ENCODE measurements at places on chromosomes 12 and 14.

DNA sequence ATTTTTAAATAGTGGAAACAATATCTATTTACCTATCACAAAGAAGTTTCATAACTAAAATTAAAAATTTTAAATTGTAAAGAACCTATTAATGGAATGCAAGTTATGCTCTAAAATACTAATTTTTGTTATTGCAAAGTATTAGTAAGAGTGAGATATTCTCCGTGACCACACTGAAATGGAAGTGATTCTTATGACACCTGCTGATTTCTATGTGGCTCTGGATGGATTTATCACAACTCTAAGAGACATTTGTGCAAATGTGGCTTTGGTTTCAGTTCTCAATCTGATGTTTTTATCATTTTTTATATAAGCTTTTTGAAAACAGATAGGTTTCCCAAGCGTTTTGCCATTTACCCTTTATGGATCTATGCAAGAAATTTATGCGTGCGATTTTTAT lies 497.8 kb downstream of the NAV3 start:
- DNase-seq, result no peak

GRCh38 chr12:95574799-95575452 lies 23.6 kb upstream of the USP44 start:
- no peak for DNase-seq

GRCh38 chr12:75774261-75775052 lies 257.1 kb downstream of the PHLDA1 start:
- no peak for DNase-seq

DNA sequence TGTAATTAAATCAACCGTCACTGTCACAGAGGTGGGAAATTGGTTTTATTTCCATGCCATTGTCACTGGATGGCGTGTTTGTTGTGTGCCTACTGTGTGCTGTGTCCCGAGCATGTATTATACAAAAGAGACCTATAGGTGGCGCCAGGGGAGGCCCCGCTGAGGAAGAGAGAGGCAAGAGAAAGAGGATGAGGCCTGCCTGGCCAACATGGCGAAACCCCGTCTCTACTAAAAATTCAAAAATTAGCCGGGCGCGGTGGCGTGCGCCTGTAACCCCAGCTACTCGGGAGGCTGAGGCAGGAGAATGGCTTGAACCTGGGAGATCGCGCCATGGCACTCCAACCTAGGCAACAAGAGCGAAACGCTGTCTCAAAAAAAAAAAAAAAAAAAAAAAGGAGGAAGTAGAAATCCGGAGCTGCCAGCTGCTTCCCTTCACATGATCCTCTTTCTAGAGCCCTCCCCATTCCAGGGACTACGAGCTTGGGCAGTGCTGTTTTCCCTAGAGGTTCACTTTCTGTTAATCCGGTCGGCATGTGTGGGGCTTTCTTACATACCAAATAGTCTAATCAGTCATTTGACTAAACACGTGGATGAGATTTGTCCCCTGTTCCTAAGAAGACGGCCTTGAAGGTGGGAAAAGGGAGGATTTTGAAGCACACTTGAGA lies 6.4 kb upstream of the CCDC175 start:
- no peak for DNase-seq

GRCh38 chr12:48110691-48111311 lies 4.9 kb upstream of the SENP1 start:
- no peak for DNase-seq

GRCh38 chr14:67984274-67984673 lies 164.7 kb downstream of the RAD51B start:
- DNase-seq, result no peak

DNA sequence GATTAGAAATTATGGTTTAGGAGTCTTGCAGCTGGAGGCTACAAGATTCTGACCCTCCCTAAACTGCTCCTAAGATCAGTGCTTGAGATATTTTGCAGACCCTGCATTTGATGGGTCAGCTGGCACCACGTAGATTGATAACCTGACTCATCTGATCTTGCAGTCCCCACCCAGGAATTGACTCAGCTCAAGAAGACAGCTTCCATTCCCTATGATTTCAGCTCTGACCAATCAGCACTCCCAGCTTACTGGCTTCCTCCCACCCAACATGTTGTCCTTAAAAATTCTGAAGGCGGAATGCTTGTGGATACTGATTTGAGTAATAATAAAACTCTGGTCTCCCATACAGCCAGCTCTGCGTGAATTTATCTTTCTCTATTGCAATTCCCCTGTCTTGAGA lies 23.2 kb upstream of the MTHFD1 start:
- DNase-seq, result no peak

GRCh38 chr12:109870648-109871047 lies 9.7 kb downstream of the GLTP start:
- no peak for DNase-seq

- no peak for DNase-seq
Measured at GRCh38 chr12:111720457-111720856, 34.6 kb downstream of the ACAD10 start.

- no peak for DNase-seq
Measured at GRCh38 chr12:23217158-23217557, 592.2 kb downstream of the ETNK1 start.

DNA sequence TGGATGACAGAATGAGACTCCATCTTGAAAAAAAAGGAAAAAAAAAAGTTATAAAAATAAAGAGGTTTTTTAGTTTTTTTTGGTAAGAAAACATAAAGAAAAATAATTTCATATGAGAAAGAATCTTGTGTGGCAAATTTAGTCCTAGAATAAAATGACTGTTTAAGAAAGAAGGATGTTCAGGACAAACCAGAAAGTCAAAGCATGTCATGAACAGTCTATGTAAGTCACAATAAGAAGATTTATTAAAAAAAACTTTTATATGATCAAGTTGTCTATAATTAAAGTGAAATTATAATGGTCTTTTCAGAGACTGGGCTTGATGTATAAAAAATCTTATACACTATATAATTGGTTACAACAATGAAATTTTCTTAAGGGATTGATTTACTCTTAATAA lies 68.1 kb upstream of the HECTD1 start:
- DNase-seq, result no peak

- no peak for DNase-seq
Measured at GRCh38 chr14:47389535-47389934, 285.9 kb downstream of the MDGA2 start.

GRCh38 chr12:123720141-123720814 lies 8.1 kb downstream of the ATP6V0A2 start:
- no peak for DNase-seq

DNA sequence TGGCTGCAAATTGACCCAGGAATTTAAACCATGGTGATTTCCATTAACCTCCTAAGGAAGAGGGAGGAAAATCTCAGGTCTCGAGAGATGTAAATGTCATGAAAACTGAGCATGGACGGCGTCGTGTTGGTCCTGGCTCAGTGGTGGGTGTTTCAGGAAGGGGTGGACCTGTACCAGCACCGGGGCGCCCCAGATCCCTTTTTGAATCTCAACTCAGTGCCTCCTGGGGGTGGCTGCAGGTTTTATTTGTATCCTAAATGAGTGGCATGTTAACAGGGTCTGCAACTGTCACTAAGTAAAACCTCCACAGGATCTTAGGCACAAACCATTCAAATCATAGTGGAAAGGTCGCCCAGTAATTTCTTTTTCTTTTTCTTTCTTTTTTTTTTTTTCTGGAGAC lies 101.3 kb downstream of the ASCL4 start:
- DNase-seq, result no peak

DNA sequence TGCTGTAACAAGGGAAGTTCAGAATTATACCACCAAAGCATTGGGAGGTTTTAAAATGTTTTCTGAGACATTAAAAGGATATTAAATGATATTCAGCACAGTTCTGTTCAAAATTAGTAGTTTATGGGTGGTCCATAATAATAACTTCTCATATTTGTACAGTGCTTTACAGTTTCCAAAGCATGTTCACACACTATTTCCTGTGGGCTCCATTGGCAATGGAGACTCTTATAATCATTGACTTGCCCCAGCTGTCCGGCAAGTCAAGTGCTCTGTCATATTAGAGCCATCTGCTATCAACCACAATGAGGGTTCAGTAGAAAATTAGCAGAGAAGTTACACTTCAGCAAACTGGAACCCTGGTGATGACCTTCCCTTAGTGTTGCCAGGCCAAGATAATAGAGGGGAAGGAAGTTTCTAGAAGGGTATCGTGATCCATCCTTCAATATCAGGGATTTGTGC lies 526.6 kb upstream of the CCDC196 start:
- DNase-seq, result no peak

GRCh38 chr14:101980251-101980650 lies 15.9 kb downstream of the DYNC1H1 start:
- no peak for DNase-seq

- no peak for DNase-seq
Measured at GRCh38 chr14:93997916-93998870, 1.1 kb downstream of the CCDC197 start.

DNA sequence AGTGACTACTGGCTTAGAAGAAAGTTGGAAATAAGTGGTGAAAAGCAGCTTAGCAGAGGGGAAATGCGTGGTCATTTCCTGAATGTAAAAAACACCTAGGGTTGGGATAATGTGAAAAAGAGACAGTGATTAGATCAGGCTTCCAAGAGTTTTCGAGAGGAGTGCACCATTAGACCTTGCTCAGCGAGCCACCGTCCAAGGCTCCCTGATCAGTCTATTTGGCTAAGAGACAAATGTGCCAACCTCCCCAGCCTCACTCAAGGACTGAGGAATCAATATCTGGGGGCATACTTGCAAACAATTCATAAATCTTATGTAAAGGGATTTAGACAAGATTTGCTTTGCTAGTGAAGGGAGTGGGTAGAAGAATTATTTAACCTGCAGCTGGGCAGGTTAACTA lies 594.5 kb downstream of the NRXN3 start:
- no peak for DNase-seq

DNA sequence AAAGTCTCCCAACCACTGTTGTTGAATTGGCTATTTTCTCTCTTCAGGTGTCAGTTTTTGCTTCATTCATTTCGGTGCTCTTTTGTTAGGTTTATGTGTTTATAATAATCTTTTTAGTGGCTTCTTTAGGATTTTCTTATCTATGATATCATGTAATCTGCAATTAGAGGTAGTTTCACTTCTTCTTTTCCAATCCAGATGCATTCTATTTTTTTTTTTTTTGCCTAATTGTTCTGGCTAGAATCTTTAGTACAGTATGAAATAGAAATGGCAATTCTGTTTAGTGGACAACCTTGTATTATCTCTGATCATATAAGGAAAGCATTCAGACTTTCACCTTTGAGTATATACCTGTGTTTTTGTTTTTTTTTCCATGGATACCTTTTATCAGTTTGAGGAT lies 17.4 kb downstream of the CNOT2 start:
- DNase-seq, result no peak

DNA sequence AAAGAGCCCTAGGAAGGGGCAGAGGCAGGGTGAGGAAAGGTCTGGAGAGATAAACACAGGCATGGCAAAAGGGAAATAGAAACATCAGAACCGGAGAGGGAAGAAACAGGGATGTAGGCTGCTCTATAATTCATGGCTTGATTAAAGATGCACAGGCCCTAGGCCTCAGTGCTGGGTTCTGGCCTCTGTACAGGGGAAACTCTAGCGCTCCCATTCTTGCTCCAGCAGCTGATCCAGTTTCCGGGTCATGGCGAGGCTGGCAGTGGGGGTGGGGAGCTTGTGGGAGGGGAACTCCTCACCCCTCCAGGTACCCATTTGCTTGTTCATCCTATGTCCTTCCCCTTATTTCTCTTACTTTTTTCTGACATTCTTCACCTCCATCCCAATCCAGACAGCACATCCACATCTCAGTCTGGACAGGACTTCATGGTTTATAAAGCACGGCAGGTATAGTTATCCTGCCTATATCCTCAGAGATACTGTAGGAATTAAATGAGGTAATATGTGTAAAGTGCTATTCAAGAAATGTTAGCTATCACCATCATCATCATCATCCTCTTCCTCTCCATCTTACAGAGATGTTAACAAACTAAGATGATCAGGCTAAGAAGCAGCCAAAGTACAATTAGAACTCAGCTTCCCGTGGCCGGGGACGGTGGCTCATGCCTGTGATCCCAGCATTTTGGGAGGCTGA lies 8.0 kb upstream of the GPR84 start:
- no peak for DNase-seq

DNA sequence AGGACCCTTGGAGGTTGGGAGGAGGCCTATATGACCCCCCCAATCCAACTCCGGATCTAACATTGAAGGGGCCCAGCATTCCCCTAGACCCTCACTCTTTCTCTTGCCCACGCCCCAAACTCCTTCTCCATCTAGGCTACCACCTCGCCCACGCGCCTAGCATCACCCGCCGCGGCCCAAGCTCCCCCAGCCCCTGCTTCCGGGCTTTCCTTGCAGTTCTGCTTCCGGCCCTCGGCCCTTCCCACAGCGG lies 445 bp downstream of the CERS5 start:
- DNase-seq, result no peak

GRCh38 chr12:26953447-26953846 lies 15.2 kb downstream of the FGFR1OP2 start:
- no peak for DNase-seq

GRCh38 chr14:101834800-101835547 lies 73.5 kb downstream of the PPP2R5C start:
- DNase-seq, result no peak

- DNase-seq, result no peak
Measured at GRCh38 chr14:98408024-98408555, 863.9 kb downstream of the BCL11B start.

- no peak for DNase-seq
Measured at GRCh38 chr12:100574187-100575074, 947 bp downstream of the GAS2L3 start.

DNA sequence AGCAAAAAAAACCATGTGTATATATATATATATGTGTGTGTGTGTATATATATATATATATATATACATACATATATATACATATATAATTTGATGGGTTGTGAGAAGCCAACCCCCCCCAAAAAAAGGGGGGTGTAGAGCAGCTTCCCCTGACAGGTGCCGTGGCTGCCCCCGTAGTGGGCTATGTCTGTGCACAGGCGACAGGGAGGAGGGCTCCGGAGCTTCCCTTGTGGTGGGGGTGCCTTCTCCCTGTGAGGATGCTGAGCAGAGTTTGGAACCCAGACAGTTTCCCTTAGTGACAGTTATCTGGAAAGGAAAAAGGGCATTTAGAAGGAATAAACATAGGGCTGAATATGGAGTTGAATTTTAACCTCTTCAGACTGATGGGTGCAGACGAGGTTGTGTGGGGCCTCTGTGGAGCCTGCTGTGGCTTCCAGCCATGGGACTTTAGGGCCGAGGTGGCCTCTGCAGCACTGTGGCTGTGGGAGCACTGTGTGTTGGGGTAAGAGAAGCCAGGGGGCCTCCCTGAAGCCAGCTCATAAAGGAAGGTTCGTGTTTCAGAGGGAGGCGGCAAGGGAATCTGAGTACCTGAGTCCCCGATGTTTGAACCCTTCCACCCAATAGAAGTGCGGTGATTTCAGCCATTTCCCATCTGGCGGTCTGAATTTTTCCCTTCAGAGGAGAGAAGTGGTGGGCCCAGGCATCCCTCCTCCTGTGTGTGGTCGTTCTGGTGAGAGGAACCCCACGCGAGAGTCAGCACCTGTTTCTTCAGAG lies 19.8 kb downstream of the XRCC3 start:
- DNase-seq, result no peak

- no peak for DNase-seq
Measured at GRCh38 chr14:20428010-20428365, 8.0 kb downstream of the KLHL33 start.

Measured in thoracic aorta (tissue), 2 donors.